NCI-H1436 (cell line): ENCODE measurements at places on chromosomes 3 and 15.

GRCh38 chr3:49133226-49133951 lies 539 bp upstream of the LAMB2 start:
- DNase-seq, result peak; percentile 34

GRCh38 chr15:90807786-90808086 lies 60.7 kb upstream of the FURIN start:
- no peak for DNase-seq

DNA sequence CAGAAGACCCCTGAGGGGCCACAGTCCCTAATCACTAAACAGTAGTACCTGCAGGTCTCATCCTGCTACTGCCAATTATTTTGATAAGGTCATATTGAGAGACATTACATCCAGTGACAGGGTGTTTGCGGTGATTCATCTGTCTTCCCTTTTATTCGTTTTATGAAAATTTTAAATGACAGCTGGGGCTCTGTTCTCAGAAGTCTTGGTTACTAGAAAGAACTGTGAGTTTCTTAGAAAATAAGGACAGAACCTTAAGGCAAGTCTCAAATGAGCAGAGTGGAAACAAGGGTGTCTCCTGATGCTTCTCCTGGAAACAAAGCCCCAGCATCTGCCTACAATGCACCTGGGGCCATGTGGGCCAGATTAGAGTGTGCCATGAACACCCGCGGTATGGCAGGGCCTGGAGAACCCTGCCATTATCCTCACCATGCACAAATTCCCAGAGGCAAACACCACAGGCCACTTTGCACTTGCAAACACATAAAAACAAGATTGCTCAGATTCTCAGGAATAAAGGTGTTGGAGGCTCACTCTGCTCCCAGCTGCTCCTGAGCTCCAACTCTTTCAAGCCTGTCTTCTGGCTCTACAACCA lies 66.3 kb upstream of the IQSEC1 start:
- DNase-seq, result no peak

DNA sequence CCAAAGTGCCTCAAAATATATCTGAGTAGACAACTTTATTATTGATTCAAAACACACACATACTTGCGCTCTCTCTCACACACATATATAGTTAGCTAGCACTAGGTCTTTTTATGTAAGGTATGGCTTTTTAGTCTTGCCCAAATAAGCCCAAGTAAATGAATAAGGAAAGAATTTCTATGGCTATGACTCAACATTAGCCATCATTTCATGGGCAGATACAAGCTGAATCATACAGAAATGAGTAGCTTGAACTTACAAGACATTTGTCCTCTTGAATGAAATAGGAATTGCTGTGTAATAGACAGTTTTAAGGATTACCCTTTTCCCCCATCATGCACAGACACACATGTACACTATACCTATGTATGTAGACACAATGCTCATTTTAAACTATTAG lies 4.9 kb downstream of the CADPS start:
- DNase-seq, result no peak

- peak; percentile 2 for DNase-seq
Measured at GRCh38 chr3:151971814-151972579, 98.6 kb downstream of the SUCNR1 start.

DNA sequence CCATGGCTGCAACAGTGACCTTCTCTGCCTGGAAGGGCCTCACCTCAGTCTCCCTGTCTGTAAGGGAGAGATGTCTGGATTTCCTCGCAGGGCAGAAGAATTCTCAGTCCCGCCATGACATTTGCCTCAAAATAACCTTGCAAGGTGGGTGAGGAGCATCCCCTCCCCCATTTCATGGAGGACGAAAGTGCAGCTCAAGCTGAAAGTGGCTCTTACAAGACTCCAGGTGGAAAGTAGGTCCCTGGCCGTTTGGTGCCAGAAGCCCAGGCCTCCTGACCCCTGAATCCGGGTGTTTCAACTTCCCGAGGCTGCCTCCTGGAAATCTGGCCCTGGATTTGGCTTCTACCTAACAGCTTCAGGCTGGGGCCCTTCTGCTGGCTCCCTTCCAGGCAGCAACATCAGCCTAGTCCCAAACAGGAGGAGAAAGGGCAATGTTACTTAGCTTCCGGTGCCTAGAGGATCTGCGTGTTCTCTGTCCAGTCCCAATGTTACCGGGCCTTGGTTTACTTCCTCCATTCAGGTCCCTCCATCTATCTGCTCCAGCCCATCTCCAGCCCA lies 769 bp upstream of the CSPG4 start:
- no peak for DNase-seq

- DNase-seq, result no peak
Measured at GRCh38 chr3:62238003-62238402, 135.3 kb downstream of the FEZF2 start.
